ENCODE measurements at places on chromosomes 2 and 18. TPM values are rescaled to one million over a fixed set of nuclear protein-coding genes. Genes with fewer than 3 reads are reported as not detected.

Gene ASB18
- total RNA-seq: not detected

Gene MAP2
- 0.40 TPM for total RNA-seq

Gene LDLRAD4
- total RNA-seq: 1.3 TPM

Gene EVX2
- 0.02 TPM for total RNA-seq

Gene ZNF407
- total RNA-seq: 2.6 TPM

Gene RMDN2
- 4.6 TPM for total RNA-seq

Gene RFTN2
- total RNA-seq: not detected

Gene REG3A
- not detected for total RNA-seq

Gene SH3RF3
- 0.39 TPM for total RNA-seq

Gene RAD51AP2
- not detected for total RNA-seq

Gene MPP4
- total RNA-seq: not detected

Gene SCYGR8
- not detected for total RNA-seq
